IMR-90 (cell line): ENCODE measurements at places on chromosomes 12 and 14. TPM values are rescaled to one million over a fixed set of nuclear protein-coding genes. Genes with fewer than 3 reads are reported as not detected.

GRCh38 chr14:93906341-93907329 lies 20.5 kb upstream of the FAM181A start:
- peak; percentile 17 for DNase-seq

DNA sequence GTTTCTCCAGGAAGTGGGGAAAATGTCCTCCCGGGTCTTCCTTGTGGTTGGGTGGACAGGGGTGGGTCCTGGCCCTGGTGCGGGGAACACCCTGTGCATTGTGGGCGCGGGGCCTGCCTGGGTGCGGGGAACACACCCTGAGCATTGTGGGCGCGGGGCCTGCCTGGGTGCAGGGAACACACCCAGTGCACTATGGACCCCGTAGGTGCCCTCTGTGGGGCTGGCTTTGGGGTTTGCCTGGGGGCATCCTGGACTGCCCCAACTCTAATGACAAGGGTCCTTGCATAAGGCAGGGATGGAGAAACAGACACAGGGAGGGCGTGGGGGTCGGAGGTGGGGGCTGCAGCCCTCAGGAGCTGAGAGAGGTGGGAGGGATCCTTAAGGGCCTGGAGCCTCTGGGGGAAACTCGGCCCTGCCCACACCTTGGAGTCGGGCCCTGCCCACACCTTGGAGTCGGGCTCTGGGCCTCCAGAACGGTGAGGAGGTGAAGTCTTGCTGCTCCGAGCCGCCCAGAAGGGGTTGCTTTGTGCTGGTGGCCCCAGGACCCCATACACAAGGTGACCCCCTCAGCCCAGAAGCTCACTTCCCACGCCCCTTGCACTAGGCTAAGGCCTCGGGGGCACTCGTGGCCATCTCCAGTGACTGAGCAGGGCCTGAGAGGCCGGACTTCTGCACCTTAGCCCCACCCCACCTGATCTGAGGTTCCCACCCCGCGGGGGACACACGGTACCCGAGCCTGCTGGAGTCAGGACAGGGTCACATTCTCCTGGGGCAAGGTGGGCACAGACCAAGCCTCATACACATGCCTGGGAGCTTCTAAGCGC lies 69.3 kb downstream of the GALNT9 start:
- DNase-seq, result no peak

- DNase-seq, result peak; percentile 8
Observed at GRCh38 chr14:66645716-66646115, 137.8 kb downstream of the GPHN start.

DNA sequence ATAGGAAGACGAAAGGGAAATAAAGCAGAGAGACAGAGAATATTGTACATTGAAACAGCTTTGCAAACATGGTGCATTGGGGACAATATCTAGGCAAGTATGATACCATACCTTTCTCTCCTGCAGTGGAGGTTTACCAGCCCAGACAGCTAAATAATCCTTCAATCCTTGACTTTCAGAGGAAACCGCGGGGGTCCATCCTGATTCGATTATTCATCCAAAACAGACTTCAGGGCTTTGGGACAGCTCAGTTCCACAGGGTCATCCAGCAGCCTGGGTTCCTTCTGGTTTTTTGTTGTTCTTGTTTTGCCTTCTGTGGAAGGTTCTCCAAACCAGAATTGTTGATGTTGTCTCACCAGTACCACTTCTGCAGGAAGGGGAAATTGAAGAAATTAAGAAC lies 81.5 kb downstream of the LGR5 start:
- no peak for DNase-seq

DNA sequence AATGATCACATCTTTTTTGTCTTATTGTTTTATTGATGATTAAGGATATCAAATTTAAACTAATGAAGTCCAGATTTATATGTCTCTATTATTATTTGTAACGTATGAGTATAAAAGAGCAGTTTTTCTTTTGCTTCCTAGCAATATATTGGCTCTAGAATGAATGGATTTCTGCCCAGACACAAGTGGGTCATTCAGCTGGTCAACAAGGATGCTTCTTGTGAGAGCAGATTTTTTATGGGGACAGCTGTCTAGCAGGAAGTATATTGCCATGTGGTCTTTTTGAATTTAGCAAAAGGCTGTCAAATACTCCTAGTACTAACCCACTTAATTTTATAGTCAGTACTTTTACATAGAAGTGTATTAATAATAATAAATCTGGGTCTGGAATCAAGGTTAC lies 1071.1 kb upstream of the FLRT2 start:
- no peak for DNase-seq

GRCh38 chr12:80195074-80195726 lies 95.9 kb downstream of the OTOGL start:
- peak; percentile 86 for DNase-seq

SLC6A15 gene
- 0.72 and 1.4 TPM in 2 replicates for total RNA-seq

VDR gene
- 3.9 and 5.4 TPM in 2 replicates for total RNA-seq

LRRC10 gene
- total RNA-seq, result not detected in 2 replicates

DNA sequence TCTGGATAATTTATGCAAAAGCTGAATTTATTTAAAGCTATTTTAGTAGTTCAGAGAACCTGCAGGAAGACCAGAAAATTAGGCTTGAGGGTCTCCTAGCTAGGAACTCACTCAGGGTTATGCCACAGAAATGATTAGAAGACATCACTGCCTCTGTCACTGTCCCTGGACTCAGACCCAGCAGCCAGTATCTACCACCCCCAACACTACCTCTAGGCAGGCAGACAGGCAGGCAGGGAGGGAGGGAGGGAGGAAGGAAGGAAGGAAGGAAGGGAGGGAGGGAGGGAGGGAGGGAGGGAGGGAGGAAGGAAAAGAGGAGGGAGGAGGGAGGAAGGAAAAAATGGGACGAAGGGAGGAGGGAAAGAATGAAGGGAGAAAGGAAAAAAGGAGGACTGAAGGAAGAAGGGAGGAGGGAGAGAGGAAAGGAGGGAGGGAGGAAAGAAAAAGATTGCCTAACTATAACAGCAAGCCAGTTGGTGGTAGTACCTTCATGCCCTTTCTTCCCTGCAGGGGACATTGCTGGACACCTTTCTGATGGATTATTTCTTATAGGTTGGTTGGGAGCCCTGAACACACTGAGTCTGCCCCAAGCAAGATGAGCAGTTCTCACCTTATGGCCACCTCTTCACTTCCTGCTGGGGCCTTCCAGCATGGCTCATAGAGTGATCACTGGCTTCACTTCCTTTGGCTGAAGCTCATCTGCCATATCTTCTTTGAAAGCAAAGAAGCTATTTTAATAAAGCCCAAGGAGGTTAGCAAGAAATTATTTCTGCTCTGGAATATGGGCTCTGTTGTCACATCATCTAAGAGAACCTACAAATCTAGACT lies 49.7 kb downstream of the KICS2 start:
- no peak for DNase-seq

DNA sequence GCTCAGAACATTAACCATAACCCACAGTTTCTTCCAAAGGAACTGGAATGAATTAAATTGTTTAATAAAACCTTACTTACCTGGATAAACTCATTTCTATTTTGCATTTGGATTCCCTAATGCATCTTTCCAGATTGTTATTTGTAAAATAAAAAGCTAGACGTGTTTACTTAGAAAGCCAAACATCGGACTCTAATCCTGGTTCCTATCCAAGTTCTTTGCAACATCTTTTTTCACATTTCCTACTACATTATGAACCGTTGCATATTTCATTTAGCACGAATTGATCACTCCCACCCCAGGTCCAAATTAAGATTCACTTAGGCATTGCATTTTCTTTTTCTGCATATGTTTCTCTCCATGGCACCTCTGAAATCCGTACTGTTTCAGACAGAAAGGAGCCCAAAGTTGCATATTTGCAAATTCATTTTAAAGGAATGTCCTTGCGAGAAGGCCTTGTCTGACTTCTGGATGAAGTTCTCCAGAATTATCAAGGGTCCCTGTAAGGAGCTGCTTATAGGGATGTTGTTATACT lies 164.4 kb upstream of the GSC start:
- no peak for DNase-seq

DNA sequence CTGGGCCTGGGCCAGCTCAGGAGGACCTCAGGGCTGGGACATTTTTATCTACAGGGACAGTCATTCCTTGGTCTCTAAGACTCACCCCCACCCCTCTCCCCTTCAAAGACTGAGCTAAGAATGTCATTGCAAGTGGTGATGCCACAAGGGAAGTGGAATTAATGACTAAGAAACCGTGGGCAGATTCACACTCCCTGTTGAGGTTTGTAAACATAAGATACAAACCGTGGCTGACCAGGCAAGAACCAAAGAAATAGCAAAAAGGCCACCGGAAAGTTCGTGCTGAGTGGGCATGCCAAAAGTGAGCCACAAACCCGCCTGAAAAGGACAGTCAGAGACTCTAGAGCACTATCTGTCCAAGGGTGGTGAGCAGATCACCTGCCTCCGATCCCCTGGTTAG lies 25.7 kb downstream of the NUAK1 start:
- peak; percentile 68 for DNase-seq

- no peak for DNase-seq
Observed at GRCh38 chr12:25197608-25198007, 2.6 kb downstream of the ETFRF1 start.

TTC9 gene
- total RNA-seq, result not detected in 2 replicates

DNA sequence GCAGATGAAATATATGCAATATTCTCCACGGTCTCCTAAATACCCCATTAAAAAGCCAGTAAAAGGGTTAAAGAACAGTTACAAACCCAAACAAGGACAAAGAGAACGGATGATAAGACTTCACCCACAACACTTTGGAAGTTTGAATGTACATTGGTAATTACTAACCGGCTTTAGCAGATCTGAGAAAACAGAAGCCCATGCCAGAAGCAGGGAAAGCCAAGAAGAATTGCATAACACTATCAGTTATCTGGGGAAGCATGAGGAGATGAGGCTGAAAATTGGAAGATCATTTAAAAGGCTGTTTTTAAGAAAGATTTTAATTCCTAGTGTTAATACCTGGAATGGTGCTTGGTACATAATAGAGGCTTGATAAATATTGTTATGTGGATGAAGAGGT lies 55.6 kb upstream of the MYBPC1 start:
- no peak for DNase-seq

NOXRED1 gene
- total RNA-seq, result under 0.01 TPM in 2 replicates

DNA sequence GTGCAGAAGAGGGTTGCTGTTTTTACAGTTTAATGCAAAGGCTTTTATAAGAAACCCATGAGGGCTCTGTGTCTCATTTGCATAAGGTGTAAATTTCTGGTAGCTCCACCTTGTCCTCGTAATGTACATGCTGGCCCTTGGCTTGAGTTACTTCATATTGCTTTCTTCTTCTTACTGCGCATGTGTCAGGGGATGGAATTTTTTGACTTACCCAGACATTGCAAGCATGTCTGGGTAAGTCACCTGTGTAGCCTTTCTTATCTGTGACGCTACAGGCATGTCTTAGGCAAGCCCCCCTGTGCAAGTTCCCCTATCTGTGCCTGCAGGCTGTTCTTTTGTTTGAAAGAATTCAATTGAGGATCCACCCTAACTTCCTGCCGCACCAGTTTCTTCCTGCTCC lies 274.2 kb downstream of the ETNK1 start:
- DNase-seq, result no peak

CLEC1B gene
- not detected in 2 replicates for total RNA-seq

GRCh38 chr14:97891515-97891914 lies 1094.3 kb downstream of the VRK1 start:
- no peak for DNase-seq

DNA sequence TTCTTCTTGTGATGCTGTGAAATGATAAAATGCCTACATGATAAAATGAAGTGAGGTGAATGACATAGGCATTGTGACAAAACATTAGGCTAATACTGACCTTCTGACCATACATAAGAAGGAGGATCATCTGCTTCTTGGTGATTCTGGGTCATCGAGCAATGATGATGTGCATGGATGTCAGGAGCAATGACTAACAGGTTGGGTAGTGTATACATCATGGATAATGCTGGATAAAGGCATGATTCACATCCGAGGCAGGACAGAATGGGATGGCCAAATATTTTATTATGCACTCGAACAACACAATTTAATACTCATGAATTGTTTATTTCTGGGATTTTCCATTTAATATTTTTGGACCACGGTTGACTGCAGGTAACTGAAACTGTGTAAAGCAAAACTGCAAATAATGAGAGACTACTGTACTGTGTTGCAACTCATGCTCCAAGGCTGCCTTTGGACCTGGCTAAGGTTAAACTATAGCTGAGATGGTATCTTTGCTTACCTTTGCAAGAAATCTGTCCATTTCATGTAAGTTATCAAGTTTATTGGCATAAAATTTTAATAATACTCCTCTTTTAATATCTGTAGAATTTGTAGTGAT lies 7.6 kb upstream of the SLC25A21 start:
- peak; percentile 86 for DNase-seq

DNA sequence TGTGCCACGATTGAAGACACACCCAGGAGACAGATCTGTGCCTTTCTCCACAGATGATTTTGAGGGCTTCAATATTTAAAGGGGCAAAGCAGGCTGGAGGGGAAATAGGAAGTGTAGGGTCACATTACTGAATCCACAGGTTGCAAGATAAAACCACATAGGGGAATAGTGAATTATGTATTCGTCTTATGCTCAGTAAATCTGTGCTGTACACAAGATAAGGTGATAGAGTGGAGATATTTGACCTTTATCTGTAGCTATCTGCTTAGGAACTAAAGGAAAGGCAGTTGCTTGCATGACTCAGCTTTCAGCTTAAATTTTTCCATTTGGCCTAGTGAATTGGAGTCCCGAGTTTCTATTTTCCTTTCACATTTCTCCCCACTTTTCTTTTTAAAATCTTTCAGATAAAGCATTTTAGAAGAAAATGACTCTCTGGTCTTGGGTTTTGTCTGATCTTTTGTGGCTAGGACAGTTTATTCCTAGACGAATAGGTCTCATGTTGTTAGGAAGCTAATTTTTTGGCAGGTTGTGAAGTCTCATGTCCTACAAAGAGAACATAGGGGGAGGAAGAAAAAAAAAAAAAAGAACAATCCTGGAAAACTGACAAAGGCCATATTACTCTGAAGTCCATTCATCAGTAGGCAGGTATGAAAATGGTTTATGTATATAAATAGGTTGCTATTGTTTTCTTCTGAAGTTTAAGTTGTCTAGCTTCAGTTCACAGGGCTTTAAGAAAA lies 55.4 kb downstream of the FBXO33 start:
- DNase-seq, result peak; percentile 40

DNA sequence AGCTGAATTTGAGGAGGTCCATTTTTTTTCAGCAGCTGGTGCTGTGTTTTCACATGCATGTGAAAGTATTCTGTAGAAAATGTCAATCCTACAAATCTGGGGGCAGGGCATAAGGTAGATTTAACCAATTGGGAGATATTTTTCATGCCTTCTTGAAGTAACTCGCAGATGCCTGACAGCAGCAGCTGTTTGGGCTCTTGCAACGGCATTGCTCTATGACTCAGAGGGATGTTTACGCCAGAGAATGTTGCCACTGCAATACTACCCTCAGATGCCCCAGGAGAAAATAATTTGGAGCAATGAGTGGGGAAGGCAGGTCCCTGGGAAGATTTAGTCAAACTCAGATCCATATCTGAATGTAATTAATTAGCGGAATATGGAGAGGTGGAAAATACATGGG lies 42.5 kb upstream of the MYBPC1 start:
- DNase-seq, result peak; percentile 65

GRCh38 chr12:98317939-98318899 lies 197.2 kb upstream of the TMPO start:
- DNase-seq, result no peak

GRCh38 chr12:24088751-24089509 lies 139.5 kb upstream of the SOX5 start:
- peak; percentile 59 for DNase-seq

GRCh38 chr12:89245090-89245489 lies 107.2 kb downstream of the DUSP6 start:
- peak; percentile 80 for DNase-seq
